Stimulated activated CD8-positive, alpha-beta memory T cell treated with anti-CD3 and anti-CD28 coated beads, Interleukin-15, amount 100 ng/mL, for 4 hours (primary cell): ENCODE measurements at places on chromosomes 3 and 15.

GRCh38 chr3:103047640-103048039, 612.8 kb downstream of the ZPLD1 start:
- no peak for DNase-seq

DNA sequence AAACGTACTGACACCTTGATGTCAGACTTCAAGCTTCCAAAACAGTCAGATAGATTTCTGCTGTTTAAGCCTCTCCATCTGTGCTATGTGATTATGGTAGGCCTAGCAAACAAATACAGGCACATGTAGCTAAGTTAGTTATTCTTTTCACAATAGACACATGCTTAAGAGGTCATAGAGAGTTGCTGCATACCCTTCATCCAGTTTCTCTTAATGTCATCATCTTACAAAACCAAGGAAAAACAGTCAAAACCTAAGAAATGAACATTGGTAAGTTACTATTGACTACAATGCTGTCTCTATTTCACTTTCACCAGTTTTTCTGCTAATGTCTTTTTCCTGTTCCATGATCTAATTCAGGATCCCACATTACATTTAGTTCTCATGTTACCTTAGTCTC, 946.8 kb downstream of the TUSC7 start:
- no peak for DNase-seq

DNA sequence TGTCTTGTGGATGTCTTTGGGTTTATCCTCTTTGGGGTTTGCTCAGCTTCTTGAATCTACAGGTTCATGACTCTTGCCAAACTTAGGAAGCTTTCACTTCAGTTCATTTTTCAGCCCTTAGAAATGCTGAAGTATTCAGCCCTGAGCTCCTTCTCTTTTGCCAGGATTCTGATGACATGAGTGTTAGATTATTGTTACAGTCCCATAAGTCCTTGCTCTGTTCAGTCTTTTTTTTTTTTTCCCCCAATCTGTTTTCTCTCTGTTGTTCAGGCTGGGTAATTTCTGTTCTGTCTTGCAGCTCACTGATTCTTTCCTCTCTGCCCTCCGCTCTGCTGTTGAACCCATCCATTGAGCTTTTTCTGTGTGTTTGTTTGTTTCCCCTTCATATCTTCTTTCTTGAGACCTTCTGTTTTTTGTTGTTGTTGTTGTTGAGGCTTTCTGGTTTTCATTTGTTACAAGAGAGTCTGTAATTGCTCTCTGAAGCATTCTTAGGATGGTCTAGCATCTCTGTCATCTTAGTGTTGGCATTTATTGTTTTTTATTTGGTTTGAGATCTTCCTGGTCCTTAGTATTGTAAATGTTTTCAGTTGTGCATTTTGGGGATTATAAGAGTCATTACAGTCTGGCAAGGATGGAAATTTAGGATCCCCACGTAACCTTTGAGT, 18.4 kb downstream of the LRCH3 start:
- no peak for DNase-seq

GRCh38 chr15:67091071-67091979, 25.9 kb downstream of the SMAD3 start:
- DNase-seq = peak; percentile 46

DNA sequence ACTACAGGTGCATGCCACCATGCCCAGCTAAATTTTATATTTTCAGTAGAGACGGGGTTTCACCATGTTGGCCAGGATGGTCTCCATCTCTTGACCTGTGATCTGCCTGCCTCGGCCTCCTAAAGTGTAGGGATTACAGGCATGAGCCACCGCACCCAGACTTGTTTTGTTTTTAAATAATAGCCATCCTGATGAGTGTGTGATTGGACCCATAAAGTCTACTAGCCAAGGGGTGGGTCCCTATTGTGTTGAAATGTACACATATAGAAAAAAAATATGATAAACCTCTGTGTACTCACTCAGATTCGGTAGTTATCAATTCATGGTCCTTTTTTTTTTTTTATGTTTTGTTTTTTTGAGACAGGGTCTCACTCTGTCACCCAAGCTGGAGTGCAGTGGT, 17.3 kb downstream of the ZNF592 start:
- DNase-seq = no peak

DNA sequence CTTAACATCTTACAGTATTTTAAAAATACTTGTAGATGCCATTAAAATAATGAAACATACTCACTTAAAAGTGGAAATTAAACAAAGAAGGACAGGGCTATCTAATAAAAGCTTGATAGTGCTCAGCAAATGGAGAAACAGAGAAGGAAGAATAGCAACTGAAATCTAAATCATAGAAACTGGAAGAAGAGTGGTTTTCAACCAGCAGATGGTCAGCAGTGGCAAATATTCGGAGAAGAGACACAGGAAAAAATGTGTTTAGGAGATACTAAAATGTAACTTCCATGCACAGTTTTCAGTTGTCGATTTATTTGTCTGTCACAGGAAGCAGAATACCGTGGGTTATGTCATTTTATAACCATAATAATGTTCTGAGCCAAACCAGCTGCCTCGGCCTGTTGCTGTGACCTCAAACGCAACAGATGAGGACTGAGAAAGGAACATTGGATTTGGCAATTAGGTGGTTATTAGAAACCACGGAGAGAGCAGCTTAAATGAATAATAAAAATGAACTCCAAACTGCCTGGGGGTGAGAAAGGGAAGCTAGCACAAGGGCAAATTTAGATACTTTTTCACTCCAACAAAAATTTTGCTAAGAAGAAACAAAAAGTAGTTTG, 246.6 kb upstream of the KCNMB2 start:
- DNase-seq = no peak

DNA sequence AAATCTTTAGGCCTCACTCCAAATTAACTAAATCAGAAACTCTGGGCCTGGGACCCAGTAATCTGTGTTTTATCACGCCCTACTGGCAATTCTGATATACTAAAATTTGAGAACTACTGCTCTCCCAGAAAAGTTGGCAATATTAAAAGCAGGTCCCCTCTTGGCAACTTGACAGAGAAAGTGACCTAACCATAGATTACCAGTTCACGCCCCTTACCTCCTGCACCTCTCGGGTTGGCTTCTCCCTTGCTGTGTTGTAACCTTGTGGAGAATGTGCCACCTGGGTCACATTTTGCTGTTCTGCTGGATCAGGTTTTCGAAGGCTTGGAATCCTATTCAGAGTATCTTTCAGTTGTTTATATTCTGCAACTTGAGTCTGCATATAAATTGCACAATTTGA, 59.1 kb downstream of the GOLIM4 start:
- no peak for DNase-seq

- DNase-seq = no peak
Observed at GRCh38 chr3:176814285-176814684, 383.0 kb downstream of the TBL1XR1 start.

DNA sequence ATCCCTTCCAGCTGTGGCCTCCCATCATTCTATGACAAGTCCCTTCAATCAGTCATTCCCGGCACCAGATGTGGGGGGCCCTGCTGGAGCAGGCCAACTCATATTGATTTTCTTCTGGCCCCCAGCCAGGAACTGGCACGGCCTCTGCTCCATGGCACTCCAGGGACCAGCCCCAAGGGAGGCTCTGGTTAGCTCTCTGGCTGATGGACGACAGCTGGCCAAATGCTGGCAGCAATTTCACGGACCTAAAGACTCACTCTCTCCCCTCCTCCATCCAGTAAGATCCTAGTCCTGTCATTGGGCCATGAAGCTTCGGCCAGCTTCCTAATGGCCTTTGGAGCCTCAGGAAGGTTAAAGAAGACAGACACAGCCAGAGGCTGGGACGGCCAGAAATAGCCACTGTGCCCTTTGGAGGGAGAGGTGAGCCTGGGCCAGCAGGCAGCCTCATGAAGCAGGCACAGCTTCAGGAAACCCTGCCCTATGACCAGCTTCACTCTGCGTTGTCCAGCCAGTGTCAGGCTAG, 131.0 kb downstream of the MEX3B start:
- DNase-seq = no peak

GRCh38 chr3:129973853-129974563, 512 bp upstream of the TRH start:
- no peak for DNase-seq

DNA sequence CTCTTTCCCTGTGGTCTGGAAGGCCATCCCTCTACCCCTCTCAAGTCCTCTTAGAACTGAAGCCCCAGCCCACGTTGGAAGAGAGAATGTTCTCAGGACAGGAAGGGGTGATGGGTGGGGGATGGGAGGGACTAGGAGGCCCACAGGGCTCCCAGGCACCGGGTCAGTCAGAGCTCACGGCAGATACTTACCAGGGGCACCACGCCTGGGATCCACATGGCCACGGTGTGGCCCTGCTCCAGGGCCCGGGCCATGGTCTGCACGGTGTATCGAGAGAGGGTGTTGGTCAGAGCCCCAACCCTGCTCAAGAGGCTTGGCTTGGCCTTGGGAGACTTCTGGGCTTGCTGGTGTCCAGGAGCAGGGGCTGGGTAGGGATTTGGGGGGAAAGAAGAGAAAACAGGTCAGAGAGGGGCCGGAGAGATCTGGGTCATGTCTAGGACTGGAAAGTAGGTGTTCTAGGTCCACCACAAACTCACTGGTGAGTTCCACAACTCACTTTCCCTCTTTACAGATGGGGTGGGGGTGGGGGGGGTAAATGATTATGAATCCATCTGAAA, 9.8 kb downstream of the PLIN1 start:
- no peak for DNase-seq

DNA sequence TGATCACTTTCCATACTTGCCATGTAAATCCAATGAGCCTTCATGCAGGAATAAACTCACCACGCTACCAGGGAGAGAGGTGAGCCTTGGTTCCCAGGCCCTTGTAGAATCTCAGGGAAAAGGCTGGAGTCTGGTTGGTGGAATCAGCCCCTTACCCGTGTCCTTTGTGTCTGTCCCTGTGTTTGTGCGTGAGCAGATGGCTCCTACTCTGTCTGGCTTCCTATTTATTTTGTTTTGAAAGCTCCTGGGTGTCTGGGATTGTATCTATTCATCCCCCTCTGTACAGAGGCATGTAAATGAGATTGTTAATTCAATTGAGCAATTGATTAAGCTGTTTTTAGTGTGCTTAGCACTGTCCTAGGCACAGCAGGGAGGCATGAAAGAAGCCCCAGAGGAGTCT, 278.1 kb downstream of the THSD4 start:
- no peak for DNase-seq

GRCh38 chr3:78901544-78901943, 866.3 kb downstream of the ROBO1 start:
- no peak for DNase-seq

DNA sequence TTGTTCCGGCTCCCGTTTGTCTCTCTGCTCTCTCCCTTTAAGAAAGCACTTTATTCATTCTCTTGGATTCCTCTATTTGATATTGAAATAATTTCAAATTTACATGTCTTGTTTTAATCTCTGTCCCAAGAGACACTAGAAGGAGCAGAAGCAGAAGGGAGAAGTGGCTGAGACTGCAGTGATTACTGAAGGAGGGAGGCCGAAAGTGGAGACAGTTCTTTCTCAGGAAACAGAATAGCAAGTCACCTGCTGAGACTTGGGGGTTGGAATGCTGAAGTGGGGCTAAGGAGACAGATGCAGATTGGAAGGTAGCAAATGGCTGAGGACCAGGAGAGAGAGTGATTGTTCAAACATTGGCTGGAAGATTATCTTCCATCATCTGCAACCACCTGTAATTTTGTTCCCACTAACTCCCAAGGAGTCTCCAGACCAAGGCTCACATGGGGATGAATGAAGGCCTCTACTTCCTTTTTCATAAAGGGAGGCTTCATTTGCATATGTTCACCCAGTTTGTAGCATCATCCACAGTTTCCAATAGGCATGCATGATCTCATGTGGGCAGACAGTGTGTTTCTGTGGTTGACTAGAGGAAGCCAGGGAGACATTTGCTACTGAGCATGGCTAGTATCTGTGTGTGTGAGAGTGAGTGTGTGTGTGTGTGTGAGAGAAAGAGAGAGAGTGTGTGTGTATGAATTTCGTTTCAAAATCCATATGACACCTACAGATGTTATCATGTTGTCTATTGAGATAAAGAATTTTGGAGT, 24.0 kb downstream of the LTF start:
- no peak for DNase-seq

DNA sequence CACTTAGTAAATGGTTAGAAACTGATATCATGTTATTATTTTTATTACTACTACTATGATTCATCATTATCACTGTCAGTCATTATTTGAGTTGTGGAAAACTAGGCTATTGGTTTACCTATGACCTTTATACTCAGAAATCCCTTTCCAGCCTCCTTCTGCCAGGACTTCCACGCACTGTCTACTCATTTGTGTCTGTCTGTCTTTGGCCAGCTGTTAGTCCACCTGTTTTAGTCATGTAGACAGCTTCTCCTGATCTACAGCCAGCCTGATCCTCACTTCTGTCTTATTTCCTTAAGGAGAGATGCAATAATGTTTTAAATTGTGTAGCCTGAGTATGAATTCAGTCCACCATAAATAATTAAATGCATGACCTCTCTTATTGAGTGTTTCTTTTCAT, 162.8 kb downstream of the EPHA3 start:
- DNase-seq = no peak

DNA sequence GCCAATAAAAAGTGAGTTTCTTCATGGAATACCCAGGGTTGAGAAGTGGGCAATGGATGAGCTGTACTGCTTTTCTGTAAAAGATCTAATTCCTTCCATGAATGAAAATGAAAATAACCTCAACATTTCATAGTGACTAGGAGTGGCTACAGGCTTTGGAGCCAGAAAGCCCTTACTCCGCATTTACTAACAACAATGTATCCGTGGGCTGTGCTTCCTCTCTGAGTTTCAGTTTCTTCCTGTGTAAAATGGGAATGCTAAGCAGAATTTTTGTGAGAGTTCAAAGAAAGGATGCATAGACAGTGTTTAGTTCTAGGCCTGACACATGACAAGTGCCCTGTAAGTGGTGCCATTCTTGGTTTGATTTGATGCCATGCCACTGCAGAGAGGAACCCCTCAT, 47.5 kb upstream of the TM4SF1 start:
- no peak for DNase-seq

GRCh38 chr3:187971629-187972028, 182.3 kb upstream of the LPP start:
- no peak for DNase-seq
